Stimulated activated CD8-positive, alpha-beta memory T cell treated with anti-CD3 and anti-CD28 coated beads, Interleukin-4, amount 100 ng/mL, for 1 hour (primary cell): ENCODE measurements at places on chromosomes 1 and 21.

- DNase-seq, result no peak
Observed at GRCh38 chr21:34881421-34881820, 167.7 kb downstream of the RUNX1 start.

GRCh38 chr1:11984121-11984520 is 3.9 kb downstream of the MFN2 start:
- no peak for DNase-seq

GRCh38 chr1:32197837-32198236 is 2.6 kb upstream of the CCDC28B start:
- DNase-seq, result no peak

GRCh38 chr1:222940906-222941305 is 126.1 kb downstream of the DISP1 start:
- no peak for DNase-seq

DNA sequence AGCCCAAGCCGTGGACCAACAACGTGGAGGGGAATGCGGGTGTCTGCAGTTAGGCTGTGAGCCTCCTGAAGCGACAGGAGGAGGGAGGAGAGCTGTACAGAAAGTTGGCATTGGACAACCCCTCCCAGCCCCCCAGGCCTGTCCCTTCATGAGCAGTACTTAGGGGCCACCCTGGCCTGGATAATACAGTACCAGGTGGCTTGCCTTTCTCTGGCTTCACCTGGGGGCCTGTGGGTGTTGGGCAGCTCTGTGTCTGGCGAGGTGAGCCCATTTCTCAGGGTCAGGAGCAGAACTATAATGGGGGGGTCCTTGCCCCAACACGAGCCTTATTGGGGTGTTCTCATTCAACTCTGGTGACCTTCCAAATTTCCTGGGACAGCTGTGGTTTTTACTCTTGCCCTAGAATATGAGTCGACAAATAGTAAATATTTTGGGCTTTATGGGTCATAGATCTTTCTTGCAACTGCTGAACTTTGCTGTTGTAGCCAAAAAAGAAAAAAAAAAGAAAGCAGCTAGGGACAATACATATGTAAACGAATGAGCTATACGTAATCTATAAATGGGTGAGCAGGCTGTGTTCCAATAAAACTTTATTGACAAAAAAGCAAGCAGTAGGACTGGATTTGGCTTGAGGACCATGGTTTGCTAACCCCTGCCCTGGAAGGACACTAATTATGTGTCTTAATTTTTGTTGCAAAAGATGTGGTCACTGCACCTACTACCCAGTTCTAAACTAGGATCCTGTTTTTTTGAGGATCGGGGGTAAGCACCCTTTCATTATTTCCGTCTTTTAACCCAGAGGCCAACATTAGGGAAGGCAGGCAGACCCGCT is 11.4 kb downstream of the COQ8A start:
- DNase-seq, result no peak
